ENCODE measurements at places on chromosomes 2 and 18.
A peak's percentile ranks its signal among the peaks of the same experiment; 100 is the strongest.

- DNase-seq, result no peak
Observed at GRCh38 chr2:62928015-62928414, 122.6 kb upstream of the OTX1 start.

DNA sequence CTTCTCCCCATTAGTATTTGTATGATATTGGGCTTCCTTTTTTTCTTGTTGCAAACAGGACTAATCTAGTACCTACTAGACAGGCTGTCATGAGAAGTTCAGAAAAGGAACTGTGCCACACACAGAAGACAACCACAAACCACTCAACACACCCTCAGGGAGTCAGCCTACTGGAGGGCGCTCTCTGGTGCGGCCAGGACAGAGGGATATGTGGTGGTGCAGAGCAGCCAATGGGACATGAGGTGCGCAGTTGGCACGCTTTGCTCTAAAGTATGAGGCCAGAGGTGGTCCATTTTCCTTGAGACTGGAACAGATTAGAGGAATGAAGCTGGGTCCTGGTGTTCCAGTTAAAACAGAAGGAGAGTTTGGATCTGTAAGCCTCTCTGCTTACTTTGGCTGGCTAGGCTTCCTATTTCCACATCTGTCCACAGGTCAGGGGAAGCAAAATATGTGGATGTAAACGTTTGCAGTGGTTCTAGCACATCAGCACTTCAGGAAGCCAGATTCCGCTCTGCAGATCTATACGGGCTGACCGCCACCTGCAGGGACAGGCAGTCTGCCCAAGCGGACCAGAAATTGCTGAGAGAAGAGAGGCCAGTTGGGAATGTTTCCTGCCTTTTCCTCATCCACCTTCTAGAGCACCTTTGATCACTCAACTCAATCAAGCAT lies 114.1 kb downstream of the GFPT1 start:
- no peak for DNase-seq

- peak; percentile 52 for DNase-seq
Observed at GRCh38 chr2:2642906-2643890, 312.1 kb upstream of the MYT1L start.

GRCh38 chr2:182372661-182373060 lies 54.2 kb downstream of the PDE1A start:
- no peak for DNase-seq

GRCh38 chr2:231386446-231386845 lies 9.1 kb upstream of the B3GNT7 start:
- no peak for DNase-seq

GRCh38 chr18:12891561-12891960 lies 7.5 kb upstream of the PTPN2 start:
- DNase-seq, result no peak

DNA sequence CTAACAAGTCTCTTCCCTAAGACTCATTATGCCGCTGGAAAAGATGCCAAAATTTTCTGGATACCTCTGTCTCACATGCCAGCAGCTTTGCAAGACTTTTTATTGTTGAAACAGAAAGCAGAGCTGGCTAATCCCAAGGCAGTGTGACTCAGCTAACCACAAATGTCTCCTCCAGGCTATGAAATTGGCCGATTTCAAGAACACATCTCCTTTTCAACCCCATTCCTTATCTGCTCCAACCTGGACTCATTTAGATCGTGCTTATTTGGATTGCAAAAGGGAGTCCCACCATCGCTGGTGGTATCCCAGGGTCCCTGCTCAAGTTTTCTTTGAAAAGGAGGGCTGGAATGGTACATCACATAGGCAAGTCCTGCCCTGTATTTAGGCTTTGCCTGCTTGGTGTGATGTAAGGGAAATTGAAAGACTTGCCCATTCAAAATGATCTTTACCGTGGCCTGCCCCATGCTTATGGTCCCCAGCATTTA lies 26.3 kb downstream of the DHRS9 start:
- no peak for DNase-seq

DNA sequence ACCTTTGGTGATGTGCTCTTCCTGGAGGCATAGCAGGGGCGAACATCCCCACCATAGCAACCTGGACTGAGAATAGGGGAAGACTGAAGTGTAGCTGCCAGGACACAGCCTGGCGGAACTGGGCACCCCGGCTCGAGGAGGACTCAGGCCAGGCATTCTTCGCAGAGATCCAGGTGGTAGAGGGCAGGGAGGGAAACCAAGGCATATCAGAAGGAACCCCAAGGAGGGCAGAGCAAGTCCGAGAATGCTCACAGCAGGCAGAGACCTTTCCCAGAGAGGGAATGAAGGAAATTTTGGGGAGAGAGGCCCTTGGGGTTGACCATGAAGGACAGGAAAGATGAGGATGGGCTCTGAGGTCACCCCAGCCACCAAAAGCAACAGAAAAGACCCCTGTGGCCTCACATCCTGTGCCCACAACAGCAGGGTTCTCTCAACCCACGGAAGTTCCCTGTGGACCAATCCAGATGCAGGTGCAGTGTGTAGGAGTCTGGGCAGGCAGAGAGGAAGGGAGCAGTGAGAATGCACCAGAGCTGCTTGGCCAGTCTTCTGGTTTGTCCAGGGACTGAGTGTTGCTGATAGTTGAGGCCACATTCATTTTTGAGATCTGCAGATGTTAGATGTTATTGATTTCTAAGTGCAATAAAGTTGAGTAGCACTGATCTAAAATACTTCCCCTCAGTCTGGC lies 136.9 kb downstream of the PXDN start:
- no peak for DNase-seq

- DNase-seq, result no peak
Observed at GRCh38 chr18:59690996-59691395, 6.2 kb downstream of the CCBE1 start.

GRCh38 chr2:240935103-240935876 lies 29.2 kb downstream of the CROCC2 start:
- no peak for DNase-seq

DNA sequence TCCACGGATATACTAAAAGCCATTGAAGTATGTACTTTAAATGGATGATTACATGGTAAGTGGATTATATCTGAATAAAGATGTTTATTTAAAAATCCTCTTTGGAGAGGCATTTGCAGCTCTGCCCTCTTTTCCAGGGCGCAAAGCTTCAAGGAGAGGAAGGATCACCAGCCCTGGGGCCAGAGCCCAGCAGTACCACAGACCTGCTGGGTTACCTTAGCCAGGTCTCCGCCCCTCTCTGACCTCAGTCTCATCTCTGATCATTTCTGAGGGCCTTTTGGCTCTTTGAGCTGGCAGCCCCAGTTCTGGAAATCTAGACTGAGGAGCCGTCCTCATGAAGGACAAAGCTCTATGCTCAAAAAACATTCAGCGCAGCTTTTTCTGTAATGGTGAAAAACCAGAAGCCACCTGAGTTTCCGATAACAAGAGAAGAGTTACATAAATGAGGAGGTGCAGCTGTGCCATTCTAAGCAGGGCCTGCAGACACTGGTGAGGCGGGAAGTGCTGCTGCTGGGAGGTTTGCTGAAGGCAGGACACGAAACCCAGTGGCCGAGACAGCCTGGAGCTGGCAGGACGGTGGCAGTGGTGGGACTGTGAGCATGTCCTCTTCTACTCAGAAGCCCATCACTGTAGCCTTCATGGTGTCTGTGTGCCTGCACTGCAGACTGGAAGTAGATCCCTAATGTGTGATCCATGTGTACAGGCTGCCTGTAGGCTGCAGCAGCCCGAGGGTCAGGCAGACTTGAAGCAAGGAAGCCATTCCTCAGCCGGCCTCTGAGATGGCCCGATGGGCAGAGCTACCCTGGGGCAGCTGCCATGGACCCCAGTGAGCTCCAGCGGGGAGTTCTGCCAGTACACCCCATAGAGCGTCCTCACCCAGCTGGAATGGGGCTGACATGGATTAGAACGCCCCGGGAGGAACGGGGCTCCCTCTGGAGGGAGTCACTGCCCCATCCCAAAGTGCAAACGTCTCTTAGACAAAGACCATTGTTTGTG lies 27.7 kb downstream of the ADRA2B start:
- no peak for DNase-seq

GRCh38 chr2:71559080-71559827 lies 105.9 kb downstream of the DYSF start:
- no peak for DNase-seq

DNA sequence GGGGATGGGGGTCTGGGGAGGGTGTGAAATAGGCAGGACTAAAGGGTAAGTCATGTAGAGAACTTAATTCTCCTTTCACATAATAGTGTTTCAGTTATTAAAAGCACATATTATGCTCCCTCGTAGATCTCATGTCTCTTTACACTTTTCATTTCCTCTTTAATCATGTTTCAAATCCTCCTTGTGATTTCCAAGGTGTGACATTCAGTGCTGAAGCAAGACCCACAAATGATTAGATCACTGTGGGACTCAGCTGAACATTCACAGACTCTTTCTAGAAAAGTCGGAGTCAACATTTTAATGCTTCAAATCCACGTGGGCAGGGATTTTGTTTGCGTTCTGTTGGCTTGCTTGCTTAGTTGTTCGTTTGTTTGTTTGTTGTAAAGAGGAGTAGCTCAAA lies 34.7 kb upstream of the CALCRL start:
- no peak for DNase-seq

DNA sequence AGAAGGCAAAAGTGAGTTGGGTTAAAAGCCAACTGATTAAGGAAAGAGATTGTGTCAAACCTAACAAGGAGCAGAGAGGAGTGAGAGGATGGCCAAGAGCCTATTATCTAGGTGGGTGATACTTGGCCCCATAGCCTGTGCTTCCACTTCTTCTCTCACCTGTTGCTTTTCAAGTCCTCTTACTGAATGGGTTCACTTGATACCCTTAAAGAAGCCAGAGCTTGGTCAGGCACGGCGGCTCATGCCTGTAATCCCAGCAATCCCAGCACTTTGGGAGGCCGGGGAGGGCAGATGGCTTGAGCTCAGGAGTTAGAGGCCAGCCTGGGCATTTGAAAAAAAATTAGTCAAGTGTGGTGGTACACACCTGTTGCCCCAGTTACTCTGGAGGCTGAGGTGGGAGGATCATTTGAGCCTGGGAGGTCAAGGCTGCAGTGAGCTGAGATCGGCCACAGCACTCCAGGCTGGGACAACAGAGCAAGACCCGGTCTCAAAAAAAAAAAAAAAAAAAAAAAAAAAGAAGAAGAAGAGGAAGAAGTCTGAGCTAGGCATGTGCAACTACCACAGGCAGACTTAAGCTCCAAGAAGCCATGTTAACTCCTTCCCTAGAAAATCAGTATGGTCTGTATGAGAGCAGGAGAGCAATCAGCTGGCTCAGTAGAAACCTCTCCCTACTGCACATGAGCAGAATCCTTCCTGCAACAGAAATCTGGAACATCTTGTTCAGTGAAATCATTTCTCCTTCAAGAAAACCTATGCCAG lies 28.4 kb upstream of the ME2 start:
- no peak for DNase-seq

DNA sequence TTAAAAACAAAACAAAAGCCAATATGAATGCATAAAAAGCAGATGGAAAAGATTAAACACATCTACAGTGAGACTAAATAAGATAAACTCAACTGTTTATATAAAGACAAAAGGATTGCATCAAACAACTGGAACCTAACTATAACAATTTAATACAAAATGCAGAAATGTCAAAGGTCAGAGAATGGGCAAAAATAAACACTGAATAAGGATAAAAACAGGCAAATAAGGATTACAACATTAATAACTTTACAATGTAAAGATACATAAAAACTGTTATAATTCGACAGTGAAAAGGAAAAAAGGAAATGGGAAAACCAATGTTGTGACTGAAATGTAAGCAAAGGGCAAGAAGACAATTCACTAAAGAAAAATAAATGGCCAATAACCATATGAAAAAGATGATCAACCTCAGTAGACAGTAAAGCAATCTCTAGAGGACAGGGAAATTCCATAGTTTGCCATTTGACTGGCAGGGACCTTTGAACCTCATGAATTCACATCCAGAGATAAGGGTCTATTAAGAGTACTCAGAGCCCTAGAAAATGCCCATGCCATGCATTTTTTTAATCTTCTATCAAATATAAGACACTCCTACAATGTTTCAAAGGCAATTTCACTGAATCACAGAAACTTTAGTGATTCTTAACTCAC lies 83.7 kb downstream of the TMEM131 start:
- no peak for DNase-seq
